ENCODE measurements at places on chromosomes 2 and 18.

DNA sequence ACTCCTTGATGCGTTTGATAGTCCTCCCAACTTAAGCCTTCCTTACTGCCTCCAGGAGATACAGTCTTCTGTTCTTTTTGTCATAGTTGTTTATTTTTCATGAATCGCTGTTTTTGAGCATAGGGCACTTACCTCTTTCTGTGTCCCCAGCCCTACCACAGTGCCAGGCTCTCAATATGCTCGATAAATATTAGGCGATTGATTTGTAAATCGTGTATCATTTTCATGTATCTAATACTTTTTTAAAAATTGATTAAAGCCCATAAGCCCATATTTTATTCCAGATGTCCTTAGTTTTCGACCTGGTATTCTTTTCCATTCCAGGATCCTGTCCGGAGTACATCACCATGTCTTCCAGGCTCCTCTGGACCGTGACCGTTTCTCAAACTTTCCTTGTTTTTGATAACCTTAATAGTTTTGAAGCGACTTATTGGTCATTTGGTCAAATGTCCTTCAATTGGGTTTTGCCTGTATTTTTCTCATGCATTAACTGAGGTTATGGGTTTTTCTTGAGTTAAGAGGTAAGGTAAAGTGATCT, 444 bp upstream of the MMADHC start:
- DNase-seq = no peak

DNA sequence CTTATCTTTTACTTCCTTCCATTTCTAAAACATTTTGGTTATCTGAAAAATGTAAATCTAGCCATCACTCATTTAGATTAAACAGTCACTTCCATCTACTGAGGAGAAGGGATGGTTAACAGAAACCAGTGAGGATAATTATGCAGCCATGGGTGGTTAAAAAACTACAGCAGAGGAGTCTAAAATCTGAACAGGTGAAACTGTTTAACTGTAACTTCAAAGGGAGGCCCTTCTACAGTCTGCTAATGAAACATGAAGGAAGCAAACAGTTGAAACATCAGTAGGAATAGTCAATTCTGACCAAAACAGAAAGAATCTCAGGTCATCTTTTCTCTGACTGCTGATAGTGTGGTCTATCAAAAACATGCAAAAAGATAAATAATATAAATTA, 71.0 kb downstream of the DTNB start:
- no peak for DNase-seq

GRCh38 chr2:201854841-201855240, 48.5 kb downstream of the CDK15 start:
- DNase-seq = no peak

- no peak for DNase-seq
These were observed 207.2 kb downstream of the GALNT13 start for GRCh38 chr2:154078926-154079325.

DNA sequence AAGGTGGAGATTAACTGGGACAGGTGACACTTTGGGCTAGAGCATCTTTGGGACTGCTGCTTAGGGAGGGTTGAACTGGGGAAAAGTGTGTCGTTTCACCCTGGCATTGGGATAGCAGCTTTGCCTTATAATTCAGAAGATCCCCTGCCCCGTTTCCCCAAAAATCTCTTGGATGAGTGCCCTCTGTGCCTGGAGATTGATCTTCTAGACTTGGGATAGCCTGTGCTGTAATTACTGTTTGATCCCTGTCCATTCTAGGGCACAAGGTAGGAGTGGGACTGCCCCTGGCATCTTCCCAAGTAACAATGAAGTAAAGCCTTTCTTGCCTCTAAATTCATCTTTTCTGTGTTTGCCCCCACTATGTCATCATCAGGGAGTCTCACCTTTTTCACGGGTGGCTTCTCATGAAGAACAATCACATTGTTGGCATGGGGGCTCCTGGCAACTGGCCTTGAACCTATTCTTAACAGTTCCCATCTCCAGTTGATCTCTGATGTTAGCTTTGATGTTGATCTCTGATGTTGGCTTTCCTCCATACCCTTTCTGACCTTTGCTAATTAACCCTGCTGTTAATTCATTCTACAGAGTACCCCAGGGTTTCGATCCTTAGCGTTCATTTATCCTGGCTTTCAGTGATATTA, 21.6 kb downstream of the MTHFD2 start:
- no peak for DNase-seq

DNA sequence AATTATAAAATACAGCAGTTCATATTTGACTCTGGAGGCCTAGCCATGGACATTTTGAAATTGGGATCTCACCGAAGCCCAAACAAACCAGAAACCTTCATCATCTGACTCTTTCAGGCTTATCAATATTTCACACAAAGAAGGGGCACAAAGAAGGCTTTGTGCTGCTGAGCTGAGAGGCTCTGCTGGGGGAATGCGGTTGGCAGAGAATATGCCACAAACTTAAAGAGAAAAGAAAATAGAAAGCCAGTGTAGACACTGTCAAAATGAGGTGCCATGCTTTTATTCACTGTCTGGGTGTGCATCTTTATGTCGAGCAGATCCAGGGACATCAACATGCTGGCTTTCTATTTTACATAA, 162.6 kb downstream of the QPCT start:
- DNase-seq = no peak

DNA sequence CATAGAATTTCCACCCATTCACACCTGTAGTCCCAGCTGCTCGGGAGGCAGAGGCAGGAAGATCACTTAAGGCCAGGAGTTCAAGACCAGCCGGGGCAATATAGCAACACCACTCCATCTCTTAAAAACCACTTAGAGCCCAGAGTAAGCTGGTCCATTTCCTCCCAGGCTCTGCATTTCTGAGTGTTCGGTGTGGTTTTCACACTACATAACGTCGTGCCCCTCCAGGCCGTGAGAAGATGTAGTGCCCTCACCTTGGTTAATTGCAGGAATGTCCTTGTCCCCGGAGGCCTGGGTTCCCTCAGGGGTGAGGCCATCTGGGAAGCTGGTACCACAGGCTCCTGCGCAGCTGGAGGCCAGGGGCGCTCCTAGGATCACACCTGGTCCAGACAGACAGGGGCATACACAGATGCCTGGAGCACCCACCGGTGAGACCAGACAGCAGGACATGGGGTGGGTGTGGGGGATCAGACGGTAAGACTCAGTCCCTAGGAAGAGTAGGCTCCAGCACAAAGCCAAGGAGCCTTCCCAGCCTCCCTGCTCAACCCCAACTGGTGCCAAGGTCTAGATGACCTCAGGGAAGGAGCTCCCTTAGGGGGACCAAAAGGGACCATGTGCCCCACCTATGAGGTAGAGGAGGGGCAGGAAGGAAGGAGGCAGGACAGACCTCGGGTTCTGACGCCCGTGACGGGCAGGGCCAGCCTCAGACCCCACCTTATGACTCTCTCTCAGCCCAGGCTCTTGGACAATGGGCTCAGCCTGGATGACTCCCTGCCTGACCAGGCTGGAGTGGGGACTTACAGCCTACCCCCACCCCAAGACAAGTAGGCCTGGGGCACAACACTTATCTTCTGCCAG, 752 bp downstream of the ASTL start:
- no peak for DNase-seq

DNA sequence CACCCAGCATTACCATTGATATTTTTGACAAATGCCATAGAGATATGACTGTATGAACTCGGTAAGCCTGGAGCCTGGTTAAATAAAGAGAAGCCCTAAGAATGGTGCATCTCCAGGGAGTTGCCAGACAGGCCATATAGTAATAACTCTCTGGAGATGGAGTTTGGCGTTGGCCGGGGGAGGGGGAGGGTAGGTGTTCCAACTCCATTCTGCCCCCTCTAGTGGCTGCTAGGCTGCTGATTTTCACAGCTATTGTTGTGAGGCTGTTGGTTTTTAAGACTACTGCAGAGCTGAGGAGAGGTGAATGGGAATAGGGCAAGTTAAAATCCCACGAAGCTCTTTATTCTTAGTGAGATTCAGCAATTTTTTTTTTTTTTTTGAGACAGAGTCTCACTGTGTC, 99.9 kb downstream of the GALNT14 start:
- DNase-seq = no peak

- no peak for DNase-seq
These were observed 27.7 kb upstream of the MAPRE3 start for GRCh38 chr2:26942543-26943295.

DNA sequence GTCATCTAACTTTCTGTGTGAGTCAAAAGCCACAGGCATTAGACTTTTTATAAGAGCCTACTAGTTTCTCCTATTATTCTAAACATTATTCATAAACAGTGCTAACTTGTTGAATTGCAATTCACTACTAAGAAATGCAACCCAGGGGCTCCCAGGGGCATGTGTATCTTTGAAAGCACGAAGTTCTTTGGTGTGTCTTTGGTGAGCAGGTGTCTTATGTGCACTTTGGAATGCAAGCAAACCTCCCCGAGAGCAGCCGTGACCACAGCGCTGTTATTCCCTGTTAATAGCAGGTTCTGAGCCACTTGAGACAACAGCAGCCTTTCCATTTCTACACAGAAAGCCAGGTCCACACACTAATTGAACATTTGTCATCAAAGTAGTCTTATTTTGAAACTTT, 123.5 kb downstream of the PRKRA start:
- no peak for DNase-seq

- DNase-seq = no peak
These were observed 237.6 kb upstream of the FOSL2 start for GRCh38 chr2:28155086-28155485.

DNA sequence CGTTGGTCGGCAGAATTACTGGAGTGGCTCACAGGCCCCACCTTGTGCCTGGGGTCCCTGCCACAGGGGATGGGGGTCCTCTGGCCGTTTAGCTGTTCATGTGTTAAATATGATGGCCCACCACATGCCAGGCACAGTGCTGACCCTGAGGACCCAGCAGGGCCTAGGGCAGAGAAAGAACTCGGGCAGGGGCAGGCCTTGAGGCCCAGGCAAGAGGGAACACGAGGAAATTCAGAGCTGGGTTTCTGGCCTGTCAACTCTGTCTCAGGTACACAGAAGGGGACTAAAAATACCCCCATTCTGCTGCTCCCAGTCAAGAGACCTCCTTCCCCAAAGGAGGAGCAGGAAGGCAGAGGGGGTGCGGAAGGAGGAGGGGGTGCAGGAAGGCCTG, 66.2 kb downstream of the DNMT3A start:
- DNase-seq = no peak

- no peak for DNase-seq
These were observed 242.1 kb upstream of the RGPD4 start for GRCh38 chr2:107584577-107584976.

- no peak for DNase-seq
These were observed 10.6 kb upstream of the SNTG2 start for GRCh38 chr2:939936-940601.

- no peak for DNase-seq
These were observed 160.0 kb upstream of the TRIB2 start for GRCh38 chr2:12556762-12557161.

- peak; percentile 72 for DNase-seq
These were observed 14.8 kb downstream of the PNO1 start for GRCh38 chr2:68172521-68172920.

DNA sequence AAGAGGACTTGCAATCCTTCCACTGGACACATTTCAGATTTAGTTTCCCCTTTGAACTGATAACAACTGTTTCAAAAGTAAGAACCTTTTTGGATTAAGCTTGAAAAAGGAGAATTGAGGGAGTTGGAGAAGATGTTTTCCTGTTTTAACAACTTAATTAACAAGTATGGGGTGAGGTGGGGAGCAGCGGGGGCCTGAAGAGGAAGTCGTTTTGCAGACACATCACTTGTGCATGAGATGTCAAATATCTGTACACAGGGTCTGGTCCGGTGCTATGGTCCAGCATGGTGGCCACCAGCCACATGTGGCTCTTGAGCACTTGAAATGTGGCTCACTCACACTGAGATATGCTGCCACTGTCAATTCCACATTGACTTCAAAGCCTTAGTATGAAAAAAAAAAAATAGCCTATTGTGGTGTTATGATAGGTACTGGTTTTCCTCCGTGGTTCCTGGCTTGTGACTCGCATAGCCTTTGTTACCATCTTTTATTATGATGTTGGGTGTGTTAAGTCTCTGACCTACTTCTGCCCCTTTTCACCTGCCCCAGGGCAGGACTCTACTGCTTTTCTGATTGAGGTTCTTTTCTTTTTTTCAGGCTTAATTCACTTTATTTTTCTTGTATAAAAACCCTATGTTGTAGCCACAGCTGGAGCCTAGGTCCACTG, 205.5 kb downstream of the BCL2 start:
- no peak for DNase-seq

- DNase-seq = no peak
These were observed 30.5 kb upstream of the NEDD4L start for GRCh38 chr18:58013241-58014211.

DNA sequence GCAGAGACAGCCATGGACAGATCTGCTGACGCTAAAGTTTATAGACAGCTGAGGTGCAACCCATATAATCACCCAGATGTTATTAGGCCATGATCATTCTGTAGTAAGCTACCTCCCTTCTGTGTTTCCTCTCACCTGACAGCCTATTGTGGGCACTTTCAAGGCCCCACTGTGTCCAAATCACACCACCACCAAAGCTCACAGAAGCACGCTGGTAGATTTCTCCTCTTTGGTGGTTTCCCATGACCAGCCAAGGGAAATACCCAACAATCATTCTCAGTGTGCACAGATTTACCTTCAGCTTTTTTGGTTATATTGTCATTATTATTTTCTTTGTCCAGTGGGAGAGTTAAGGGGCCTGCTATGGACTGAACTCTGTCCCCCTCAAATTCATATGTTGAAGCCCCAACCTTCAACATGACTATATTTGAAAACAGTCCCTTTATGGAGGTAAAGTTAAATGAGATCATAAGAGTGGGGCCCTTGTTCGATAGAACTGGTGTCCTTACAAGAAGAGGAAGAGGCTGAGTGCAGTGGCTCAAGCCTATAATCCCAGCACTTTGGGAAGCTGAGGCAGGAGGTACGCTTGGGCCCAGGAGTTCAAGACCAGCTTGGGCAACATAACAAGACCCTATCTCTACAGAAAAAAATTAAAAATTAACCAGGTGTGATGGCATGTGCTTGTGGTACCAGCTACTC, 74.0 kb upstream of the MSH6 start:
- DNase-seq = no peak

GRCh38 chr2:165818920-165819319, 24.9 kb upstream of the GALNT3 start:
- no peak for DNase-seq

DNA sequence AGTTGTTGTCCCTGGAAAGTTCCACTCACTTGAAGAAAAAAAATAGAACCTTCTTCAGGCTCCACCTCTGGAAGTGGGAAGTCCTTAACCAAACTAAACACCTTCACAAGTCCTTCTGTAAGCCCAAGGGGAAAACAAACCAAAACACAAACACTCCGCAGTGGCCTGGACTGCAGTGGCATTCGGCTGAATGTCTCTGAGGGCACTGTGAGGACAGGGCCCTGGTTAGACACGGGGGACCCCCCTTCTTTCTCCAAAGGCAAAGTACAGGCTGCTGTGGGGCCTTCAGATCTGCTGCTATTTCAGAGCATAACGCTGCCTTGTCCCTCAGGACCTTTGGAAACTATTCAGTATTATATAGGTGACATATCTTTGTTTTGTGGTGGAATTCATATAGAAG, 28.1 kb downstream of the FOSL2 start:
- DNase-seq = no peak

GRCh38 chr2:71798266-71799012, 345.1 kb downstream of the DYSF start:
- DNase-seq = no peak

- DNase-seq = no peak
These were observed 57.2 kb downstream of the RAD51AP2 start for GRCh38 chr2:17461087-17461475.

Data from GF-D8 (cell line).